ENCODE measurements at places on chromosomes 2 and 18. TPM values are rescaled to one million over a fixed set of nuclear protein-coding genes. Genes with fewer than 3 reads are reported as not detected.

The GREB1 gene
- total RNA-seq, result 0.33 TPM

The NR4A2 gene
- 29.6 TPM for total RNA-seq

The RAX gene
- not detected for total RNA-seq

The EML6 gene
- total RNA-seq, result 0.28 TPM

The CDCA7 gene
- 23.1 TPM for total RNA-seq

The CD207 gene
- total RNA-seq, result not detected

DNA sequence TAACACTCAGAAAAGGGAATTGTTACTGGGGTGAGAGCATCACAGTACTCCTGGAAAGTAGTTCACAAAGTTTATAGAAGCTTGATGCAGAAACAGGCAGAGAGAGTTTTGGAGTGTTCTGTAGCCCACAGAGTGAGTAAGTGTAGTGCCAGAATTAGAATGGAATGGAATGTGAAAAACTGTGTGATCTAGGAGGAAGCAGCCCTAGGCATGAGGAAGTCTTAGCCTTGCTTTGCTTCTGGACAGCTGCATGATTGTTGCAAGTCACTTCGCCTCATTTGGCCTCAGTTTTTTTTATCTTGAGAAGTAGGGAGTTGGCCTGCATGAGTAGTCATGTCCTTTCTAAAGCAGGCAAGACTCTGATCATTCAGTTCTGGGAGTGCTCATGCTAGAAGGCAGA, 10.9 kb downstream of the SERPINB12 start:
- no peak for DNase-seq

GRCh38 chr2:119112230-119112629, 46.3 kb downstream of the C1QL2 start:
- DNase-seq, result no peak

DNA sequence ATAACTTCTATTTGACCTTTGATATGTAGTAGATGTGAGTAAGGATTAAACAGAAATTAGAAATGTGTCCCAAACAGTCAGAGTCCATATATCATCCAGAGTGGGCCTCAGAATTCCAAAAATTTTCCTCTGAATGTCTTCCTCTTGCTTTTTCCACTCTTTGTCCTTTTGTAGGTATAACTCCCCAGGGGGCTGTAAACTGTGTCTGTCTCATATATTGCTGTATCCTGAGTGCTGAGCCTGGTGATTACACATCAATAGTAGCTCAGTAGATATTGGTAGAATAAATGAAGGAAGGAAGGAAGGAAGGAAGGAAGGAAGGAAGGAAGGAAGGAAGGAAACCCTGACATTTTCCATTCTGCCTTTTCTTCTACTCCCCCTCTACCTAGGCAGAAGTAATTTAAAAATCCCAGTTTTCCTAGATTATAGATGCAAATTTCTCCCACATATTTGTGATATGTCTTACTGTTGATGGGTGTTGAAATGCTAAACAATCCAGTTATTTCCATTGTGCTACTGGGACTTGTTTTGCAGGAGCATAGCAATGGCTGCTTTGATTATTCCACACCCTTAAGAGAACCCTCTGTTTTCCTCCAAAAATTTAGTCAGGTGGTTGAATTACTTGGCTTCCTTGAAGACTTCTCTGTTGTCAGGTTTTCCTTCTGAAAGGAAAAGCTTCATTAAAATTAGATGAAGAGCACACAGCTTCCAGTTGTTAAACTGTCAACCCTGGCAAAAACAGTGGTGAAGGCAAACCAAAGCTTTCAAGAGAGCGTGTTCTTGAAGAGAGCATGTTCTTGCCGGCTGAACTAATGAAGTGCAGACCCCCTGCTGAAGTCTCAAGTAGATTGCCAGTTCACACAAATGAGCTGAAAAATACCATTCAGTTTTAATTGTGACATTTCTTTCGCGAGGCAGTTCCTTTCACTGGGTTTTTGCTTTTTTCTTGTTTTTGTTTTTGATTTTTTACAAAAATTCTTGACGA, 147.8 kb downstream of the KCNE4 start:
- no peak for DNase-seq

DNA sequence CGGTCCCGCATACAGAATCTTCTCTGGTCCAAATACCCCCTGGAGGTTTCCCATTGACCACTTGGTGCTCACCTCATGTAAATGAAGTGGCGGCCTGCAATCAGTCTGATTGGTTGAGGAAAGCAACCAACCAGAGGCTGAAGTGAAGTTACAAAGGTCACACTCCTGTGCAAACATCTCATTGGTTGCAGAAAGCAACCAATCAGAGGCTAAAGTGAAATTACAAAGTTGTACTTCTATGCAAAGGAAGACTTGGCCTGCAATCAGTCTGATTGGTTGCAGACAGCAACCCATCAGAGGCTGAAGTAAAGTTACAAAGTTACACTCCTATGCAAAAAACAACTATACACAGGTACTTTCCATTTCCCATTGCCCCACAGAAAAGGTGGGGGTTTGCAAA, 2.5 kb upstream of the SP100 start:
- no peak for DNase-seq

DNA sequence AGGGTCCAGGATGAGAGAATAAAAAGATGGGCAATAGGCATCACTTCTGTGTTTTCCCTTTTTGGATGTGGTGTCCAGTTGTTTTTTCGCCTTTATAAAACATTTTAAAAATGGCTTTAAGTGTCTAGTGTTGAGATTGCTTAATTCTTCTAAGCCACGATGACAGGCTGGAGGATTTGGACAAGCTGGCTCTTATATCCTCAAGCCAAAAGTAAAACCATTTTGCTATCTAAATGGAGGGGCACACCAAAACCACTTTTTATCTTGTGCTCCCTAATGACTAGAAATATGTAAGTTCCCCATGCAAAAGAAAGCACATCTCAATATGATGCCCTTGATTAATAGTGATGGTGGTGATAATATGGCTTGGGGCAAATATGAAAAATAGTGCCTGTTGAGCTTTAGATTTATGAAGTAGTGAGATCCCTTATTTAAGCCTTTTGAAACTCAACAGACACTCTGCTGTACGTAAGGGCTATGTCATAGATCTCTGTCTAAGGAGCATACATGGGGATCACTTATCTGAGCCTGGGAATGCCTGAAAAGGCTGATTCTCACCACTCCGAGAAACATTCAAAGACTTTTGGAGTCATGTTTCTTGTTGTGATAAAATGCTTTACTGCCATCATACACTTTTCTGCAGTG, 185.5 kb downstream of the KCNS3 start:
- DNase-seq, result no peak

DNA sequence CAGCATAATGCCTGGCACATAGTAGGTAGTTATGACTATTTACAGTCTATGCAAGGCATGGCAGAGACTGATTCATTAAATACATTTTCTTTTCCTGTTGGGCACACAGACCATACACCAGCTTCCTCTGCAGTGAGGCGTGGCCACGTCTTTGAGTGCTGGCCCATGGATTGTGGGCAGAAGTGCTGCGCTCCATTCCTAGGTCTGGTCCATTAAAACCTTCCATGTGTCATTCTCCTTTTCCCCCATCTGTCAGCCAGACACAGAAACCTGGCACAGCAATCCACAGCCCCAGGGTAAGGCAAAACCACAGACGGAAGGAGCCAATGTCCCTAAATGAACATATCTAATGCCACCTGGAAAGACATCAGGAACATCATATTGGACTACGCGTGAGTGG, 141.9 kb downstream of the TTC32 start:
- DNase-seq, result no peak

DNA sequence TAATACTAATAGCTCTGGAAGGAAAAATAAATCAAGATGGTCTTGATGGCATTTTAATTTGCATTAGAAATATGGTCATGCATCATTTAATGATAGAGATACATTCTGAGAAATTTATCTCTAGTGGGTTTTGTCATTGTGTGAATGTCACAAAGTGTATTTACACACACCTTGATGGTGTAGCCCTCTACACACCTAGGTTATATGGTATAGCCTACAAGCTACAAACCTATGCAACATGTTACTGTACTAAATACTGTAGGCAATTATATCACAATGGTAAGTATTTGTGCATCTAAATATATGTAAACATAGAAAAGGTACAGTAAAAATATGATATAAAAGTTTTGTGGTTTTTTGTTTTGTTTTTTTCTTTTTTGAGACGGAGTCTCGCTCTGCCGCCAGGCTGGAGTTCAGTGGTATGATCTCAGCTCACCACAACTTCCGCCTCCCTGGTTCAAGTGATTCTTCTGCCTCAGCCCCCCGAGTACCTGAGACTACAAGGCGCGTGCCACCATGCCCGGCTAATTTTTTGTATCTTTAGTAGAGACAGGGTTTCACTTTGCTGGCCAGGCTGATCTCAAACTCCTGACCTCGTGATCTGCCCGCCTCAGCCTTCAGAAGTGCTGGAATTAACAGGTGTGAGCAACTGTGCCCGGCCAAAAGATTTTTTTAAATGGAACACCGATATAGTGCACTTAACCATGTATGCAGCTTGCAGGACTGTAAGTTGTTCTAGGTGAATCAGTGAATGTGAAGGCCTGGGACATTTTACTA, 83.7 kb upstream of the UBXN4 start:
- DNase-seq, result peak; percentile 35

DNA sequence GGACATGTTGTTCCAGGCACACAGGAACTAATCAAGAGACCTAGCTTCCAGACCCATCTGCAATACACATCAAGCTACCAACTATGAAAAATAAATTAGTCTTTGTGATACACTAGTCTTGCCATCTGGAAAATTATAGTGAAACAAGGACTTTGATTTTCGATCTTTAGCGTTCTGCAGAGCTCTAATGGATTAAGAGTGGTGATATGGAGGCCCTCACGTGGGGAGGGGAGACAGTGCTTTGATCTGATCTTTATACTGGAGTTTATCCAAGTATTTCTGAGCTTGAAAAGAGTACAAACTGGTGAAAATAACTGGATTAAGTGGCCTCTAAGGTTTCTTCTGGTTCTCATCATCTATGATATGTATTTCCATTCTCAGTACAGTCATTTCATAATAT, 273.4 kb upstream of the CDH7 start:
- DNase-seq, result no peak
